ENCODE measurements at places on chromosomes 13 and 19.

DNA sequence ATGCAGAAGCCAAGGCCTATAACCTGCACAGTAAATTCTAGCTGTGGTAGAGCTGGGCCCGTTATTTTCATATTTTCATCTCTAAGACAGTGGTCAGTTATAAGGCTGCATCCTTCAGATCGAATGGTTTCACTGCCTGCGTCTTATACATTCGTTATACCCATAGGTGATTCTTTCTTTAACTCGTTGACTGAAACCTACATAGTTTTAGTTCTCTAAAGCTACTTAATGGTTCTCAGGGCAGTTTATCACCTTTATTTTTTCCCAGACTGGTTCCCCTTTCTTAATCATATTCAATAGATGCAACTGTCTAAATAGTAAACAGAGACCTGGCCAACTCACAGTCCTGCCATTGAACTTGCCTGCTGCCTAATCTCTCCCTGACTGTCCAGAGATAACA lies 615.3 kb upstream of the SLITRK1 start:
- no peak for DNase-seq

GRCh38 chr13:97256343-97256783 lies 34.2 kb downstream of the MBNL2 start:
- peak; percentile 69 for DNase-seq

DNA sequence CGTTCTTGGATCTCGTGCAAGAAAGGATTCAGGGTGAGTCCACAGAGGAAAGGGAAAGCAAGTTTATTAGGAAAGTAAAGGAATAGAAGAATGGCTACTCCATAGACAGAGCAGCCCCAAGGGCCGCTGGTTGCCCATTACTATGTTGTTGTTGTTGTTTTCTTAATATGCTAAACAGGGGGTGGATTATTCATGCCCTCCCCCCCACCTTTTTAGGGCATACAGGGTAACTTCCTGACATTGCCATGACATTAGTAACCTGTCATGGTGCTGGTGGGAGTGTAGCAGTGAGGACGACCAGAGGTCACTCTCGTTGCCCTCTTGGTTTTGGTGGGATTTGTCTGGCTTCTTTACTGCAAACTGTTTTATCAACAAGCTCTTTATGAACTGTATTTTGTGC lies 29.1 kb upstream of the PCDH9 start:
- no peak for DNase-seq

DNA sequence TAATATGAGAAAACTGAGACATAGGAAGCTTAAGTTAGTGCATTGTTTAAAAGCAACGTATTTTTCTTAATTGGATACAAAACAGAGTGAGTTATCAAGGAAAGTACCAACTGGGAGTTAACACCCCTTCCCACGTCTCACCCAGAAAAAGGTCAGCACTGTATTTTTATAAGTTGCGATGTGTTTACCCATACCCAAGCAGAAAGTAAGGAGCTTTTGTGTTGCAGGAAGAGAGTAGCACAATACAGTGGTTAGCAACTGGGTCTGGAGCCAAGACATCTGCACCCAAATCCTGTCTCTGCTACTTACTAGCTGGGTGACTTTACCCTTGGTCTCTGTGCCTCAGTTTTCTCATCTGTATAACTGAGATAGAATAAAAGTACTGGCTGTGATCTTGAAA lies 34.3 kb downstream of the FAM216B start:
- DNase-seq: no peak

GRCh38 chr13:50222569-50223332 lies 207.5 kb downstream of the KCNRG start:
- DNase-seq: peak; percentile 79

DNA sequence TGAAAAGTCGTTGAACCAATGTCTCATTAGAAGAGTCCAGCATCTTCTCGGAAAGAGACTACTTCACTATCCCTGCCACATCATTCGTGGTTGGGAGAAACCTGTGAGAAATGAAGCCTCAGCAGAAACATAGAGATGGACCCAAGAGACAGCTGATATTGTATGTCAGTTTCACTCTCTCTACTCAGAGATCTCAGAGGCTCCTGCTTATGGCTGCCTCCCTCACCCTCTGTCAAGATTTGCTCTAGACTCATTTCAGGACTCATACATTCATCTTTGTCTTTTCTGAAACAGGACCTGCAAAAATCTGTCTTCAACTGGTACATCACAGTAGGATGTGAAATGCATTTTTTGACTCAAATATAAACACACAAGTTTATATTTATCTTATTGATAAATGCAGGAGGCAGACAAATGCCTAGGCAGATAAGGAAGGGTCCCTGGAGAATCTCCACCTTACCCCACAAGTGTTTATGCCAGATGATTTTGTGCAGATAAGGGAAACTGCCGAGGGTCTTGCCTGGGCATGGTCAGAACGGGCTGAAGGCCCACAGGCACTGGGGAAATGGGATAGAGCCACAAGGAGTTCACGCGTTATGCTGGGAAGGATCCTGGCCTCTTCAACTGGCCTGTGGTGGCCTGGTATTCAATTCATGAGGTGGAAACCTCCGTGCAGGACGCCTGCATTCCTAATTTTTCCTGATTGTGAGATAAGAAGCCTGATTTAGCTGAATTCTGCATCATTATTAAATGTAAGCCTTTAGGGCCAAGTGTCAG lies 1834.0 kb upstream of the PCDH20 start:
- no peak for DNase-seq

- DNase-seq: no peak
These were observed 1.7 kb downstream of the ETFB start for GRCh38 chr19:51364200-51365106.

DNA sequence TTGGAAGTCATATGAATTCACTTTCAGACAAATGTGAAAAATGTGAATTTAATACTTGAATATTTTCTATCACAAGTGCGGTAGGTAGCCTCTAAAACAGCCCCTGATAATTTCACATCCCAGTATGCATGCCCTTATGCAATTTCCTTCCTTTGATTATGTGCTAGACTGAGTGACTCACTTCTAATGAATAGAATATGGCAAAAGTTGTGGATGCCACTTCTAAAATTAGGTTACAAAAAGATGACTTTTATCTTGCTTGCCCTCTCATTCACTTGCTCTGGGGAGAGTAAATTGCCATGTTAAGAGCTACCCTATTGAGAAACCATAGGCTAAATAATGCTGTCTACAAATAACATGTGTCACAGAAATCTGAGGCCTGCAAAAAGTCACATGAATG lies 402.5 kb upstream of the PCDH9 start:
- no peak for DNase-seq

DNA sequence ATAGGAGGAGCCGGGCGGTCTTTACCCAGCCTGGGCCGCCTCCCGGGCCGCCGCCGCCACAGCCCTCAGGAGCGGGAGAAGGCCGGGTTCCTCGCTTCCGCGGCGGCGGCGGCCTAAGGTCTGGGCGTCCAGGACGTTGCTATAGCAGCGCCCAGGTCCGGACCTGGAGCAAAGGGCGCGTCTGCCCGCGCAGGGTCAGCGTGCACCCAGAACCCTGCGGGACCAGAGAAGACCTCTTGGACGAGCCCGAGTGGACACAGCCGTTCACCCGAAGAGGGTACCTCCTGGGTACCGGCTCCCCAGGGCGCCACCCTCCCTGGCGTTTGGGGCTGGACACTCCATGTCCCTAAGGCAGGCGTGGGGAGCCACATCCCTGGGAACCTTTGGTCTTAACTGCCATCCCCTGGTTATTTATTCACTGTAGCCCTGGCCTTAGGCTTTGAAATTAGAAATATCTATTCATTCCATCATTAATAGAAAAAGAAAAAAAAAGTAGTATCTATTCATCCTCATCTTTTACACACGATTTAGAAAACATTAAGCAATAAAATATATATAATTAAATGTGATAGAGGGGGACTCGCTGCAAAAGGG lies 2.4 kb downstream of the DZIP1 start:
- DNase-seq: peak; percentile 51

DNA sequence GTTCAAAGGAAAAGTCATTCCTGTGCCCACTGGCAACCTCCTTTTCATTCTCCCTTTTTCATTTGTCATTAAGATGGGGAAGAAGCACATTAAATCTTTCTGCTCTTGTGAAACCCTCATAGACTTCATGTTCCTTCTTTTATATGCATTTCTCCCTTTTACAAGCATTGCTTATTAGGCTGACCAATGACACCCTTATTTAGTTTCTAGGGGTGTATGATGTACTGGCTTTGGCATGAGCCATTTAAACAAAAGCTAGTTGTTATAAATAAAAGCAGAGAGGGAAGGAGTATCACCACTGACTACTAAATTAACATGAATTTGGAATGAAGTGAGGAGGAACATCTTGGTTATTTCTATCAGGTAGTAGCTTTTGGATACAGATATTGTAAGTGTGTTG lies 68.2 kb upstream of the PCDH9 start:
- no peak for DNase-seq

- DNase-seq: no peak
These were observed 323.7 kb upstream of the HTR2A start for GRCh38 chr13:47220453-47221140.

- DNase-seq: no peak
These were observed 235.1 kb downstream of the NALCN start for GRCh38 chr13:101181076-101181685.

DNA sequence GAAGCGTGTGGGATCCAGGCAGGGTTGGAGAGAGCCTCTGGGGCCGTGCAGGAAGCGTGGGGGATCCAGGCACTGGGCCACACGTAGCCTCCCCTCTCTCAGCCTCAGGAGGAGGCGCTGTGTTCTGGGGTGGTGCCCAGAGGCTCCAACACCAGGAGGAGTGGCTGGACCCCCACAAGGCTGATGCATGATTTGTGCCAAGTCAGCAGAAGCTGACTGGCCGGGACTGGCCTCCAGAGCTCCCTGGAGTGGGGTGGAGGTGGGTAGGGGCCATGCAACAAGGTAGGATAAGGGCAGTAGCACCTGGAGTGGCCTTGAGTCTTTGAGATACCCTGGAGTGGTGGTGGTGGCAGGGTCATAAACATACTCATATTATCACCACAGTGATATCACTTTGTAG lies 75.3 kb downstream of the ERICH6B start:
- no peak for DNase-seq

GRCh38 chr19:18878058-18878797 lies 17.7 kb downstream of the CERS1 start:
- no peak for DNase-seq

DNA sequence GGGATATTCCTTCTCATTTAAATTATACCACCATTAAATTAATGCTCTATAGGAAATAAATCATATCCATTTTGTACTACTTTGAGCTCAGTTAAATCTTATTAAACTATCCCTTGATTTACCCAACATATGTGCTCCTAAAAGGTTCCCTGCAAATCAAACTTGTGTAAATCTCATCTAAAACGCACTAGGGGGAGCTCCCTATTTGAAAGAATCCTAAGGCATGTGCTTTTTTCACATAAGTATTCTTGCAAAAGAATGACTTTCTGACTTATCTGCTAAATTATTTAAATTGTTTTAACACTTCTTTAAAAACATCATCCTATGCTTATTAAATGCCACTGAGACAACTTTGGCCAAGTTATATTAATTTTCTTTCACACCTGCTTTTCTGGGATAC lies 7.9 kb downstream of the INTS6 start:
- DNase-seq: peak; percentile 33

- no peak for DNase-seq
These were observed 6.8 kb upstream of the MBNL2 start for GRCh38 chr13:97215325-97215724.

DNA sequence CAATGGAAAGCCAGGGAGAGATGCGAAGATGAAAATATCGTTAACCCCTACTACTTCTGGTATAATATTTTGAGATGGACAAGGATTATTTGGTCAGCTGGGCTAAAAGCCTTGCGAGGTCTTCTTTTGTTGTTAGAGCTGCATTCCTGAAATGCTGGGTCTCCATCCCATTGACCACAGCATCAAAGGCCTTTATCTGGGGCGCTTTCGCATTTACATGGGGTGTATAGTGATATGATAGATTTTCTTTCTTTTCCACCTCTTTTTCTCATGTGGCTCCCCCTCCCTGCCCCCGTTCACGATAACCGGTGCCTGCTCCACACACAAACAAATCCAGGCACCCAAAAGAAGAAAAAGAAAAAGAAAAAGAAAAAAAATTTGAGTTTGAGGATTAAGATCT lies 77.5 kb downstream of the ZNF536 start:
- DNase-seq: no peak

- DNase-seq: no peak
These were observed 2.3 kb upstream of the GPR12 start for GRCh38 chr13:26762745-26763345.

DNA sequence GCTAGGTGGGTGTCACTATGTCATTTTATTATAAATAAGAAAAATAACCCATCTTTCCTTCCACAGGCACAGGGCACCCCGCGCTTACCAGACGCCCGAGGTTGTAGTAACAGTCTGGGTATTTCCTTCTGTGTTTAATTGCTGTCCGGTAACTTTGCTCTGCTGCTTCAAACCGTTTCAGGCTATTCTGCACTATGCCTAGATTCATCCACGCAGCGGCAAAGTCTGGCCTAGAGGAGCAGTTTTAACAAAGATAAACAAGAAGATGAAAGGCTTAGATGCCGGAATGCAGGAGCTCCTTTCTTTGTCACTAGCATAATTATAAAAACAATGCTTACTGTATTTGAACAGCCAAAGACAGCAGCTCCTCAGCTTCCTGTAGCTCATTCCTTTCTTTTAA lies 36.9 kb upstream of the GGACT start:
- DNase-seq: no peak

DNA sequence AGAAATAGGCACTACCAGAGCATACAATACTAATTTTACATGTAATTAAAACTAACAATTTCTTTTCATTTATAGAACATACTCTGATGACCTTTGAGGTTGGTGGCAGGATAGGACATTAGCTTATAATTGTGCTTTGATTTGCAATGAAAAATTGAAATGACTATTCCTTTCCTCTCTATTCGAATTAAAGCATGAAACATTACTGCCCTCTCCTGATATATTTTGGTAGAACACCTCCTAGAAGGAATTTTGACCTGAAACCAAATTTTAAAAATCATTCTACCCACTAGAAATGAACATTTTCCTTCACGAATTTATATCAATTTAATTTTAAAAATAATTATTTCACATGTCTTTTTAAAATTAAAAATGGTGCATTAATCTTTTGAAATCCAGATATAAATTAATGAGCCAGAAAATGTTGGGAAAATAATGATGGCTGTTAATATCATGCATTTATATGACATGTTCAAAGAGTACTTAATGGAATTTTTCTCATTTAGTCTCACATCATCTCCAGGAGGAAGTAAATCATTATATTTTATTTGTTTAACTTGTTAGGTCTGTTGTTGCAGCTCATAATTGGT lies 556.3 kb upstream of the ARGLU1 start:
- peak; percentile 35 for DNase-seq

DNA sequence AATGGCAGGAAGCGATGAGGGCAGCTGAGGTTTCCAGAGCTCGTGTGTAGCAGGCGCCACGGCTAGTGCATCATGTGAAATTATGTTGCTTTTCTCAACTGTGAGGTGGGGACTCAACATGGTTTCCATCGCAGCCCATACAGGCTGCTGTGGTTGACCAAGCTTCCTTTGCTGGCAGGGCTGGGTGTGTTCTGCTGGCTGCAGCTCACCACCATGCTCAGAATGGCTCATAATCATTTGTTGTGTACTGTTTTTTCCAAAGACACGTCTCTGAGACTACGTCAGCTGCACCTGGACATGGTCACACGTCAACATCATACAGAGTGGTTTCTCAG lies 16.1 kb upstream of the RASA3 start:
- DNase-seq: no peak
